ENCODE measurements at places on chromosomes 2 and 18.

DNA sequence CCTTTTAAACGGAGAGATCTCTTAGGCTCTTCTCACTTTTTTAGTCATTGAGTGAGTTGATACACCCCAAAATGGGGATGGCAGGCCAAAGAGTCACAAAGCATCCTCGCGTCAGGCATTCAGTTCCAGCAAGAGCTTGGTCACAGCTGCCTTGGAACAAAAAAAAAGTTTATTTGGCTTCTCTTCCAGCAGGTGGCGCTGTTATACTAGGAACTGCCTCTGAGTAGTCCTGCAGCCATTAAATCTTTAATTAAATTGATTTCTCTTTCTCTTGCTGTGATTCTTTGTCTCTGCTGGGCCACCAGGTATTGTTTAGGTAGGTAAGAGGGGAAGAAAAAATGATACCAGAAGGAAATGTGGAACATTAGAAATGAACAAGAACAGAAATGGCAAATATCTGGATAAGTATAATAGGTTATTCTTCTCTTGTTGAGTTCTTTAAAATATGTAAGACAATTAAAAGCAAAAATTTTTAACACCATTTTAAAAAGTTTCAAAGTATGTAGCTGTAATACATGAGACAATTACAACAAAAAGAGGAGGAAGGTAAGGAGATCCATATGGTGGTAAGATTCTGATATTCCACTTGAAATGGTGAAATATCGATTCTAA, 175.1 kb downstream of the GALNT1 start:
- DNase-seq: peak; percentile 26

DNA sequence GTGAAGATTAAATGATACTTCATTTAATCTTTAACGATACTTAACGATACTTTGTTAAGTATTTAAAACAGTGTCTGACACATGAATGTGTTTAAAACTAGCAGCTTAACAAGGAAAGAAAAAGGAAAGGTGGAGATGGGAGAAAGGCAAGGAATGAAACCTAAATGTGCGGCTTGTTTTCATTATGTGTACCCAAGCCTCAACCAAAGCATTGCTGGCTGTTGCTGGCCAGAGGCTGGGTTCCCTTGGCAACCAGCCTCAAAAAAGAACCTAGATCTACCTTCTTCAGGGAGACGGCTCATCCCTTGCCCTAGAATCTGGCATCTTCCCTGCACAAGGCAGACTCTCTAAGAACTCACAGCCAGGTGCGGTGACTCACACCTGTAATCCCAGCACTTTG, 13.8 kb upstream of the PCBP1 start:
- no peak for DNase-seq

- DNase-seq: no peak
Observed at GRCh38 chr2:74835831-74836674, 2.1 kb downstream of the HK2 start.

DNA sequence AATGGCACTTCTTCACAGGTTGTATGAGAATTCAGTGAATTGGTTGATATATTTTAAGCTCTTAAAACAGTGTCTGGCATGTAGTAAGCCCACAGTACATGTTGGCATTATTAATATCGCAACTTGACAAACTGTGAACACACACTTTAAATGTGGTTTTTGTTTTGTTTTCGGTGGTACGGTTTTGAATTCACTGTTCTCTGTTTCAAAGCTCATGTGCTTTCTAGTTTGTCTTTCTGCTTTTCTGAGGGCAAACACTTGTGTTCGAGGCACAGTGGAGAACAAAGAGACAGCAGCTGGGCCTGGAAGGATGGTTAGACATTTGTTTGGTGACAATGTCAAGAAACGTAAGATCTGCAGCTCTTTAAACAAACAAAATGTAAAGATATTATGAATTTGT, 276.5 kb upstream of the MC4R start:
- no peak for DNase-seq

DNA sequence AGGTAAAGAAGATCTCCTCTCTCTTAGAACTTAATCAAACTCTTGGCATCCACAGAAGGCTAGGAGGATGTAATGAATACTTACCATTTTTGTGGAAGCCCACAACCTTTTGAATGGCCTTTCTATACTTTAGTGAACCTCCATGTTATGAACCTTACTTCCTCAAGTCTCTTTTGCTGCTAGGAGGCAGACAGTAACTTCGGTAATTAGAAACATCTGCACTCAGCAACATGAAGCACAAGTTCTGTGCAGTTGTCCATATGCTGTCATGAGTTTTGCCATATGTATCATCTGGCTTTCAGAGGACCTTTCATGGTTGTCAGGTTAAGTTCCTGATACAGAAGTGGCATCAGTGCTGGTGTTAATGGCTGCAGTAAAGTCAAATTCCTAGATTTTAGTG, 50.4 kb downstream of the PDK1 start:
- DNase-seq: no peak

DNA sequence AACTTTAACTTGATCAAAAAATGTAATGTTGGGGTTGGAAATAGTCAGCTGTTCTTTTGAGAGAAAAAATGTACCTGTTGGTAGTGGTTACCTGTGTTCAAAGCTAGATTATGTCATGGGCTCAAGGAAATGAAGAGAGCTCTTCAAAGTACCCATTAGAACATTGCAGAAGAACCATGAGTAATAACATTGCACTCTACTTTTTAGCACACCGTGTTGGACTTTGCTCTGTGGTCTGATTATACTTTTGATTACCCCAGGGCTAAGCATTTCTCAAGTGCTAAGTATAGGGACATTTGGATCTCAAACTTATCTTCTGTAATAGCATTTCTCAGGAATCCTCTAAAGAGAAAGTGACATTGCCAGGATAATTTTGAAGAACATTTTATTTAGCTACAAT, 1122.8 kb upstream of the CELF4 start:
- DNase-seq: no peak

GRCh38 chr18:24773101-24773500, 312.7 kb downstream of the HRH4 start:
- DNase-seq: no peak

- DNase-seq: no peak
Observed at GRCh38 chr2:11850082-11850481, 103.7 kb downstream of the LPIN1 start.

- no peak for DNase-seq
Observed at GRCh38 chr2:129753261-129753660, 226.2 kb upstream of the RAB6C start.

DNA sequence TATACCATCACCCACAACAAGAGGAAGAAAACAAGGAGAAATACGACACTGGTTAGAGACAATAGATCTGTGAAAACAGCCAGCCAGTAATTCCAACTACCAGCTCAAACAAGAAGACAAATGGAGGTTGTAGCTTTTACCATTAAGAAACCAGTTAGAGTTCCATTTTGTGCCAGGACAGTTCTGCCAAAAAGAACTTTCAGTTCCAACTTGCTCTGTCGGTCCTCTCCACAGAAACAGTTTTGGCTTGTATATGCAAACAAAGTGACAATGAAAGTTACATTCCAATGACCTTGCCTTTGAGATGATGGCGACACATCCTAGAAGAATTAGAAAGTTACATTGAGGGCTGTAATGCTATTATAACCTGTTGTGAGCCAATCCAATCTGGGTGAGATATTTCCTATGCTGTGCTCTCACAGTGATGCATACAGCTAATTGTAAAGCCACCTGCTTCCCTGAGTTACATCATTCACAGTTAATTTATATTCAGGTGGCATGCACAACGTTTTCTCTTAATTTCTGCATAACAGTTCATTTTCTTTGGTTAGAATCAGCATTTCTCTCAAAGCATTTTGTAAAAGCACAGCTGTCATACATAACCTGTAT, 1378.4 kb upstream of the PIK3C3 start:
- no peak for DNase-seq

- DNase-seq: no peak
Observed at GRCh38 chr2:64929333-64929732, 59.9 kb upstream of the SLC1A4 start.

DNA sequence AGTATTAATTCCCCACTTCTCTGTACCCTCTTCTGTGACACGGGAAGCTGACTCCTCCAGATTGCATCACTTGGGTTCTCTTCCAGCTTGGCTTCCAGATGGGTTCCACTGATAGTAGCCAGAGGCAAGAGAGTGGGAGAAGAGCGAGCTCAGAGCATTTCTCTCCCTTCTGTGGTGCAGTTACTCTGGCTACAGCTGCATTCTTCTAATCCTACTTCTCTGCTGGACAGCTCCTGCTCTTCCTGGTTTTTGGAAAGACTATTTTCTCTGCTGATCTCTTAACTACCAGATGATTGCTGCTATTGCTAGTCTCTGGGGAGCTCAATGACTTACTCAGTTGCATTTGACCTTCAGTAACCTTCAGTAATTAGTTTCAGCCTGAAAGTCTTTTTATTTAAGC, 187.5 kb upstream of the MAP2 start:
- DNase-seq: no peak

- DNase-seq: no peak
Observed at GRCh38 chr2:179049203-179049545, 763 bp downstream of the CCDC141 start.

GRCh38 chr2:34266908-34267697, 668.0 kb upstream of the FAM98A start:
- no peak for DNase-seq

DNA sequence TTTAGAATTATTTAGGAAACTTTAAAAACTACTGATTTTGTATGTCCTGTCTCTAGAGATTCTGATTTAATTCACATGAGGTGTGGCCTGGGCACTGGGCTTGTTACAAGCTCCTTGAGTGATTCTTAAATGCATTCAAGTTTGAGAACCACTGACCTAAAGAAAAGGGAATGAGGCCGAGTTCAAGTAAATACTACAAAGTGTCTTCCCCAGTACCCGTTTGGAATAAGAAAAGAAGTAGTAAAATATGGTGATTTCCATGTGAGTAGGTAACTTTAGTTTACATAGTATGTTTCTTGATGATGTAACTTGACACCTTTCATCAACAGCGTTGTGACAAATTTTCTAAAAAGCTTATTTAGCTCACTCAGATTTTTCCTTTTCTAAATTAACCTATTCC, 1022.9 kb upstream of the NRXN1 start:
- DNase-seq: no peak

- no peak for DNase-seq
Observed at GRCh38 chr2:33791625-33792024, 192.5 kb upstream of the FAM98A start.

All from activated CD4-positive, alpha-beta T cell treated with anti-CD3 and anti-CD28 coated beads, Interleukin-2, amount 50 U/mL, for 4 hours (primary cell).